AML-193 (cell line): ENCODE measurements at places on chromosomes 7 and 10.

- no peak for DNase-seq
Observed at GRCh38 chr10:117675514-117676055, 133.0 kb downstream of the EMX2 start.

GRCh38 chr7:30470163-30470770, 8.3 kb downstream of the NOD1 start:
- no peak for DNase-seq

DNA sequence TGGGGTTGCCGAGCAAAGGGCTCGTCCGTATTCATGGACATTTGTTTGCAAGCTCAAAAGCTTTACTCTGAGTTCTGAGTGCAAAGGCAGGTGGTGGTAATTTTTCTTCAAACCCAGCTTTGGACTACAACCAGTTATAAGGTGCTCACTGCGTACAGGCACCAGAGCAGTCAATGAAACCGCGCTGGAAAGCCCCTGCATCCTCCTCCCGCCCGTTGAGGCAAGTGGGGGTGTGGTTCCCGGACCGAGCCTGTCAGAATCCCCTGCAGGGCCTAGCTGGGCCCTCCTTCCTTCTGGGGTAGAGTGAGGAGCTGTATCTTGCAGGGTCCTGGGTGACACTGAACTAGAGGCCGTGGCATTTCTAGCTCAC, 22.3 kb downstream of the AMZ1 start:
- no peak for DNase-seq

DNA sequence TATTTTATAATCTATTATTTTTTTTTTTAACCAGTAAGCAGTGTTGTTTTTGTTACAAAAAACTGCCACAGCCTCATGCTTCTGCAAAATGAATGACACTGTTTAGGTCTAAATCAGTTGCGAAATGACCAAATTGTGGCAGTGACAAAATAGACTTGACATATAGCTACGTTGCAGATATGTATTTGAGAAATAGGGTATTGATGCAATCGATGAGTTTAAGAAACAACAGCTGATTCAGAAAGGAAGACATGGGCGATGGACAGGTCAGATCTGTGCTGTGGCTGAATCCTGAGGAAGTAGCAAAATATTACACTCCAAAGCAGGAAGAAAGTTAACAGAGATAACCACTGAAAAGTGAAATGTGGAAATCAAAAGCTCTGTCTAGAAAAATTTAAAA, 89.0 kb upstream of the STEAP4 start:
- peak; percentile 87 for DNase-seq

DNA sequence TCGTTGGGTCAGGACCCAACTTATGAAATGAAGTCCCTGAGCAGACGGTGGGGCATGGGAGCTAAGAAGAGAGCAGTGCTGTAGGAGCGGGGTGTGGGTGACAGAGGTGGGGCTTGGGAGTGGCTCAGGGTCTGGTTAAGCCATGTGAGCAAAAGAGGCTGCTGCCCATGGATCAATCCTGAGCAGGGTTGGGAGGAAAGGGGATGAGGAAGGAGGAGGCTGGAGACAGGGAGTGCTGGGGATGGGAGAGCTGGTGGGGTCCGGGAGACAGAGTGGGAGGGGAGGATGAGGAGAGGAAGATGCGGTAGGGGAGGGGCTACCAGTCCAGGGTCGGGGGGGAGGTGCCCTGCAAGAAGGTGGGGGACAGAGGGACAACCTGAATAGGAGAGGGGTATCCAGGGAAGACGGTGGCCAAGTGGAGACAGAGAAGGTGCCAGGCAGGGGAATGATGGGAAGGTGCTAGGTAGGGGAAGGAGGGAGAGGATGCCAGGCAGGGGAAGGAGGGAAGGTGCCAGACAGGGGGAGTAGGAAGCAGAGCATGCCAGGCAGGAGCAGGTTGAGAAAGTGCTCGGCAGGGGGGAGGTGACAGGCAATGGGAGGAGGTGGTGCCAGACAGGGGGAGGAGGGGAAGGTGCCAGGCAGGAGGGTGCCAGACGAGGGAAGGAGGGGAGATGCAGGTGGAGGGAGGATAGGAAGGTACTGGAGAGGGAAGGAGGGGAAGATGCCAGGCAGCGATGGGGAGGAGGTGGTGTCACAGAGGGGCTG, 27.5 kb upstream of the SMARCD3 start:
- no peak for DNase-seq

- peak; percentile 76 for DNase-seq
Observed at GRCh38 chr10:122879339-122880273, at the start of gene FAM24B. Gene FAM24B, minus strand, starts transcription at chr10:122879581. Its CDS starts 29,066 bp downstream, at chr10:122850515.

DNA sequence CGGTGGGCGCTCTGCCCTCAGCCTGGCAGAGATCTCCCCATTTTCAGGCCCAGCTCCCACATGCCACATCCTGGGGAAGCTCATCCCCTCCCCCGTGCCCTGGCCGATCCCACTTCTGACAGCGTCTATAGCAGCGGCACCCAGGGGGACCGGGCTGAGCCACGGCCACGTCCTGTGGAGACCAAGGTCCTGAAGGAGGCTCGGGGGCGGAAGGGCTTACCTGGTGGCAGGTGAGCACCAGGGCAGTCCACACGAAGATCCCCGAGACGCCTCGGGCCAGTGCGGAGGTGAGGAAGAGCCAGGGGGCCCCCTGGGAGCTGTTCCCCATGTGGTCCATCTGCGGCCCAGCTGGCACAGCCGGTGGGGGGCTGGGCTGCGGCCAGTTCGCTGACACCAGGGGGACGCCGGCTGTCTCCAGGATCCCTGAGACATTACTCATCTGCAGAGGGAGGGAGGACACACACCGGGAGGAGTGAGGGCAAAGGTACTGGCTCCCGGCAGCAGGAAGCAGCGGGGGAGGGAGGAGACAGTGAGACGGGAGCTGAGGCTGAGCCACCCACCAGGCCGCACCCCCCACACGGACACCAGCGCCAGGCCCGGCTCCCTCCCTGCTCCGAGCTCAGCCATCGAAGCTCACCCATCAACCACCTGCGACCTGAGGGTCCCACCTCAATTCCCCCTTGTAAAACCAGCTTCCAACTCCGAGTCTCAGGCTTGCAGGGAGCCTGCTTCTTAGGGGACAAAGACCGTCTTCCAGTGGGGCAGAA, 776 bp downstream of the TMEM184A start:
- DNase-seq, result no peak

DNA sequence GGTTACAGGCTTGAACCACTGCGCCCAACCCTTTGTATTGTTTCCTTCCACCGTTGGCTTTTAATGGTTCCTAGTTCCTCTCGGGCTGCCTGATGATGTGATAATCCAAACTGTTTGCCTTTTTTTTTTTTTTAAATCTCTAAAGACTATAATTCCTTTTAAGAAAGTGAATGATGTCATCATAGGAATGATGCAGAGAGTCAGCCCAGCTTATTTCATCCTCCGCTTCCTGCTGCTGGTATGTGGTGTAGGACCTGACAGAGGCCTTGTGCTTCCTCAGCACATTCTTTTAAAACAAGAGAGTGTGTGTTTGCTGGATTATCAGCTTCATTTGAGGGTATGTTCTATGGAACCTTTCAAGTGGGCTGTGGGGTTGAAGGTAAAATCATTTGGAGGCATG, 241.4 kb downstream of the LRMDA start:
- DNase-seq, result no peak

GRCh38 chr7:151789380-151789947, 87.5 kb downstream of the PRKAG2 start:
- DNase-seq, result no peak

DNA sequence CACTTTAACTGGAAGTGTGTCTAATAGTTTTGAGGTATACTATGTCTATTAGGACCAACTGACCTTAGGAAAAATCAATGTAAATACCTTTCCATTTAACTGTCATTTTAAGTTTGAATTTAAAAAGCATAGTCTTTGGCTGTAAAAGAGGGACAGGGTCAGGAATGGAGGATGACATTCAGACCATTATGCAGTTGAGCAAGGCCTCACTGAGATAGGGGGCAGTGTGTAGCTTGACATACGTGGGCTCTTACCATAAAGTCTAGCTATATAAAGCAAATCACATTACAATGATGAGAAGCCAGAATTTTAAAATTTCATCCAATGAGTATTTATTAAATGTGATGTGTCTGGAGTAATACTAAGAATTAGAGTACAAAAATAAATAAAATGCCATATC, 17.9 kb downstream of the PALS2 start:
- DNase-seq, result no peak

DNA sequence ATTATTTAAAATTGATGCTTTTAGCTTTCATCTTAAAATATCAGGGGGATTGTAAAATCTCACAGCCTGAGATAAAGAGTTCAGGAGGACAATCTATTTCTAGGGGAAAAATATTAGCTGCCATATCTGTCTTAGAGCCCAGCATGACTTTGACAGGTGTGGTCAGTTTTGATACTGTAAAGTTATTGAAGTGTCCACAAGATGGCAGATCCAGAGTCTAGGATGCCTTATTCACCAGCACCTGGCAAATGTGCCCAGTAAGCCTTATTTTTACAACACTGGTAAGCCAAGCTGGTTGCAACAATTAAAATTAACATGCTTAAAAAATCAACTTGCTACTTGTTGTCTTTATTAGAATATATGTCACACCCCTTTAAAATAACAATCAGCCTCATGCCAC, 579.3 kb downstream of the SH2D4B start:
- DNase-seq, result no peak

- no peak for DNase-seq
Observed at GRCh38 chr10:72935361-72935760, 19.2 kb downstream of the PLA2G12B start.

- peak; percentile 44 for DNase-seq
Observed at GRCh38 chr7:106176414-106177299, 64.5 kb upstream of the SYPL1 start.
